ENCODE measurements at places on chromosomes 2 and 18. TPM values are rescaled to one million over a fixed set of nuclear protein-coding genes. Genes with fewer than 3 reads are reported as not detected.
A peak's percentile ranks its signal among the peaks of the same experiment; 100 is the strongest.

The LIMS4 gene
- 3.8 TPM for total RNA-seq

DNA sequence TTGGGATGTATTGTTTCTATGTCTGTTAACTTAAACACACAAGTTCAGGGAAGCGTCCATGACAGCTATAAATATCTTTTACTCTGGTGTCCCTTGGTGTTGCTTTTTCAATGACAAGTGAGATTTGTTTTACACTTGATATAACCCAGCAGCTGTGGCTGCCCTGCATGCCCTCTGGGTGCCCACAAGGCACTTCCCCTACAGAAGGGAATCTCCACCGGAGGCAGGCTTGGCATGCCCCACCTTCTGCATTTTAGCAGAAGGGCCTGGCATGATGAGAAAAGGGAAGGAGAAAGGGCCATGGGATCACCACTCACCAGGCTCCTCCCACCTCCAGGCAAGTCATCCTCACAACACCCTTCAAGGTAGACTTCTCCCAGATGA, 68.7 kb downstream of the TMEM247 start:
- peaks cover 75% of the 10 kb centered on the region for H3K4me1 ChIP-seq
- DNase-seq: peak; percentile 76
- H3K27me3 ChIP-seq: no peaks in the 10 kb centered on the region
- H3K4me3 ChIP-seq: no peak overlapping the region
- peak overlapping the region; percentile 81 for H3K27ac ChIP-seq

The ONECUT2 gene
- total RNA-seq: 0.35 TPM

The GRB14 gene
- 2.9 TPM for total RNA-seq

The ZRANB3 gene
- total RNA-seq: 9.1 TPM

The CFAP221 gene
- total RNA-seq: 0.22 TPM

The ASIC4 gene
- 0.44 TPM for total RNA-seq

- H3K36me3 ChIP-seq: no peaks in the 10 kb centered on the region
- no peaks in the 10 kb centered on the region for H3K27me3 ChIP-seq
- H3K4me3 ChIP-seq: no peak overlapping the region
- no peaks in the 10 kb centered on the region for H3K4me1 ChIP-seq
- H3K27ac ChIP-seq: no peak overlapping the region
These were observed 40.6 kb upstream of the GULP1 start for GRCh38 chr2:188251034-188251433.

DNA sequence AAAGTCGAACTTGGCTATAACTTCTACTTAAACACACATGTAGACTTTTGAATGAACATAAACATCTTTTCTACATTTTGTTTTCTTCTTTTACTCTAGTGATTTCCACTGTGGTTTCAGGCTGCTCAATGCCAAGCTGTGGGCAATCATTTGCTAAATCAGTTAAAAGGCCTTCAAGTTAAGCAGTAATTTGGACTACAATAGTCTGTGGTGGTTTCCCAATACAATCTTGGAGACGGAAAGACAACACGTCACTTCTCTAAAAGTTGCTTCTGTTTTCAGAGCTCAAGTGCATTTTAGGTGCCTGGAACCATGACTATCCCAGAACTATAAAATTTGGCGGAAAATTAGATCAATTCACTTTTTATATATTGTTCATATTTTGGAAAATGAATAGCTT, 69.4 kb downstream of the TXNL1 start:
- peak overlapping the region; percentile 9 for H3K27ac ChIP-seq
- no peaks in the 10 kb centered on the region for H3K36me3 ChIP-seq
- DNase-seq: peak; percentile 69
- H3K27me3 ChIP-seq: no peaks in the 10 kb centered on the region
- no peak overlapping the region for H3K4me3 ChIP-seq

Measured in muscle of leg (tissue), 16 donors.